Vagina (tissue), 2 donors: ENCODE measurements at places on chromosomes 5 and 9.
A peak's percentile ranks its signal among the peaks of the same experiment; 100 is the strongest.

DNA sequence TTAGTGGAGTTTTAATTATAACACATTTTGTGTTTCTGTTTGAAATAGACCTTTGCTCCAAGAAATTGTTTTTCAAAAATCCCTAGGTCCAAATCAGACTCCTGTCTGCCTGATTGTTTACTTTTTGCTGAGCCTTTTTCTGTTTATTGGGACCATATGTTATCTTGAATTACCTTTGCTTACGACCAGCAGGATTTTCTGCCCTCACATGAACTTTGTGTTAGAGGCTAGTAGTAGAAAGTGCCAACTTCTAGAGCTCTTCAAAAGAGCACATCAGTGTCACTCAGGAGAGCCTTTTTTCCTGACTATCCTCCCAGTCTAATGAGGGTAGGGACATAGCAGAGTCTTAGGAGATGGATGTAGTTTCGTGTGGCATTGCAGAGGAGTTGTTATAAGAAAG lies 10.2 kb downstream of the RECK start:
- no peak for DNase-seq

GRCh38 chr5:83472508-83473345 lies 1.2 kb downstream of the VCAN start:
- no peak for DNase-seq

DNA sequence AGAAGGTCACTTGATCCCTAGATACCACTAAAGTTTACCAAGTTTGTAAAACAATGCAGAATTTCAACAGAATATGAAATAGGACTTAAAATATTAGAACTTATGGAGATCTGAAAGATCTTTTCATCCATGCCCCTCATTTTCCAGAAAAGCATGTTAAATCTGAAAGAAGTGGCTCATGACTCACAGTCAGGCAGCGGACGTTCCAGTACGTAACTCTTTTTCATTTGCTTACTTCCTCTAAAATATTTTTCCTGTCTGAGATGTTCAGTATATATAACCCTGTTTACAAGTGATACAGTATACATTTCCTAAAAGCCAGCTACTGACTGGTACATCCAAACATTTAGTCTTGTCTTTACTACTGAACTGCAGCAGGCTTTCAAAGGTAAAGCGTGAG lies 22.3 kb downstream of the FBXW2 start:
- no peak for DNase-seq

DNA sequence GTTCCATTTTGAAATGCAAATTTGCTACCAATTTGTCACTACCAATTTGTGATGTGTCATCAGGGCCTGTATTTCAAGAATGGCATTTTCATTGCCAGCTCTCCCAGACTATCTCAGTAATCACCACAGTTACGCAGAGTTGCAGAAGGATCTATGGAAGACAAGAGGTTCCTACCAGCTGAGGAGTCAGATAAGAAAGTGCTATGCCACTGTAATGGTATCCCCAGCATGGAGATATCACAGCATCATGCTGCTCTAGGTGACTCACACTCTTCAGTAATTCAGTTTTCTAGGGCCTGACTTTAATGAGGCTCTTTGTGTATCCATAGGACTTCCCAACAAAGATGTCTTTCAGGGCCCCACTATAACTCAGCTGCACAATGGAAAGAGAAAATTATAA lies 490.3 kb downstream of the ARHGEF28 start:
- no peak for DNase-seq

DNA sequence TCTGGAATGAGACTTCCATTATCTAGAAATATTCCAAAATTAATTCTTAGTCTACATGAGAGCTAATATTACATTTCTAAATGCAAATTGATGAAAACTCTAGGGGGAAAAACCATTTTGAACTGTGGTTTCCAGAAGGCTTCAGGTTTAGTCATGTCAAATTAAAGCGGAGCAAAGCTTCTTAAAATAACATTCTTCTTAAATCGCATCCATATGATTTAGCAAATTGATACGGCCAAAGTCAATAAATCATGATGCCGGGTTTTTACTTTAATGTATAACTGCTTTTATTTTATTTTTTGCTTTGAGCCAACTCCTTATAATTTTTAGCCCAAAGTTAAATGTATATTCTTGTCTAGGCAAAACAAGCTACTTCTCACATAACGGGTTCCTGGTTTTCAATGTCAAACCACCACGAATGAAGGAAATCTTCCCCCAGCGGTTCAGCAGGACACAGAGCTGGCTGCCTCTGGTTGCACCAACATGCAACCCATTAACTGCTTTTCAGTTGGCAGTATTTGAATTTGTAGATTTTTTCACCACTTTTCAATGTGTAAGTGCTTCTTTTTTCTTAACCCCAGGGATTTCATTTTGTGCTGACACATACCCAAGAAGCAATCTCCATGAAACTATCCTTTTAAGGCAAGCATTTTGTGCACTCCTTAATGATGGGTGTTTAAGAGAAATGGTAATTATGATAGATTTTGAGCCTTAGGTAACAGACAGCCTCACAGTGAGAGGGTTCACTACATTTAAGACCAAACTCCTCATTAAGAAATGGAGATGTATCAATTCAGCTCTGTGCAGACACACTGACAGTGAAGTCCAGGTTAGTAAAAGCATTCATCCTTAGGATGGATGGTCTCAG lies 35.5 kb downstream of the EFNA5 start:
- no peak for DNase-seq

GRCh38 chr9:101265261-101265660 lies 119.5 kb downstream of the BAAT start:
- no peak for DNase-seq

- DNase-seq, result no peak
These were observed 42.0 kb downstream of the ITK start for GRCh38 chr5:157222506-157223230.

GRCh38 chr9:137000177-137000930 lies 4.0 kb upstream of the CLIC3 start:
- DNase-seq, result no peak

GRCh38 chr5:152135827-152136226 lies 211.2 kb upstream of the GLRA1 start:
- DNase-seq, result no peak

DNA sequence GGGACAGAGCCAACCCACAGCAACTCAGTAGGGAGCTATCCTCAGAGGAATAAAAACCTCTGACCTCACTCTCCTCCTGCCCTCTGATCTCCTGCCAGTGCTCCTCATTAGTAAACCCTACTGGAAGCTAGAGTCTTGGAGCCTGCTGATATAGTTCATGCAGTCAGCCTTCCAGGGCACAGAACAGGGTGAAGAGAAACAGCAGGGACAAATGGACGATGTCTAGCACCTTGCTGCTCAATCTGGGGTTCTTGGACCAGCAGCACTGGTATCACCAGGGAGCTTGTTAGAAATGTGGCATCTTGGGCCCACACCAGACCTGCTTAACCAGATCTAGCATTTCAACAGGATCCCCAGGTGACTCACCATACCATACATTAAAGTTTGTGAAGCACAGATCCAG lies 5.5 kb upstream of the GALNT12 start:
- no peak for DNase-seq

GRCh38 chr5:68251804-68252522 lies 36.4 kb downstream of the PIK3R1 start:
- DNase-seq, result peak; percentile 97

GRCh38 chr9:130255631-130256134 lies 9.9 kb upstream of the HMCN2 start:
- no peak for DNase-seq

DNA sequence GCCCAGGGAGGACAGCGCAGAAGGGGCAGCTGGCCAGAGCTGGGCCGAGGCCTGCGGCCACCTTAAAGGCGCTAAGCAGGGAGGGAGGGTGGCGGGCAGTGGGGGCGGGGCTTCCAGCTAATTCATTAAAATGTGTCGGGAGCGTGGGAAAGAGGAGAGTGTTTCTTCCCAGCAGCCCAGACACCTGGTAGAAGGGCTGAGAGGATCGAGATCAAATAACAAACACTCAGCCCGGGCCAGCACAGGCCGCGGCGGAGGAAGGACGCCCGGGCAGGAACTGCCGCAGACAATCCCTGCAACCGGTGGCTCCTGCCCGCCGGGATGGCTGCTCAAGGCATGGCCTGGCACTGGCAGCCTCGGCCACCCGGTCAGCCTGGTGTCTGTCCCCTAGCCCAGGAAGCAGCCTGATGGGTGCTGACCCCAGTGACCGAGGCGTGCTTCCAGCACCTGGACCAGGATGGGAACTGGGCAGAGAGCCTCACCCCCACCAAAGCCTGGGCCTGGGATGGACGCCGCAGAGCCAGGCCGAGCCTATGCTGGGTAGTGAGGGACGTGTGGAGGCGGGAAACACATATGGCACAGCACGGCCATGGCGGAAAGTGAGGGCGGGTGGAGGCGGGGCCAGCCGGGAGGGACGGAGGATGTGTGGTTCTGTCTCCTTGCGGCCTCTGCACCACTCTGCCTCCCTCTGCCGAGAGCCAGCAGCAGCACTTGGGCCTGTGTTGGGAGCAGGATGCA lies 3.2 kb upstream of the NRARP start:
- DNase-seq, result no peak

GRCh38 chr9:21268347-21268657 lies 28.5 kb upstream of the IFNA14 start:
- DNase-seq, result no peak
